ENCODE measurements at places on chromosomes 12 and 14.

DNA sequence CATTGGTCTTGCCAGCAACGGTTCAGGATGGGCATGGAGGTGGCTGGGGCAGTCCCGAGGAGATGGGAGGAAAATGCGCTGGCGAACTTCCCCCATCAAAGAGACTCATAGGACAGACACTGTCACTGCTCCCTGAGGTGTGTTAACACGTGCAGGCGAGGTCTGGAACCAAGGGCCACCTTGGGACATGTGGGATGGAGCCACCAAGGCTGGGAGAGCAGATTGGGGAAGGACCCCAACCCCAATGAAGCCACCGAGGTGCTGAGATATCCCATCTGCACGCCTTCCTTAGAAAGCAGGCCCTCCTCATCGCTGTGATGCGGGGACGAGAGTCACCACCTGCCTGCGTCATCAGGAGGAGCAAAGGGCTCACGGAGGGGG lies 16.9 kb upstream of the BEGAIN start:
- DNase-seq, result no peak

GRCh38 chr12:63224396-63224795 lies 73.4 kb upstream of the AVPR1A start:
- no peak for DNase-seq

GRCh38 chr12:7959701-7960121 lies 23.7 kb upstream of the SLC2A3 start:
- peak; percentile 53 for DNase-seq

DNA sequence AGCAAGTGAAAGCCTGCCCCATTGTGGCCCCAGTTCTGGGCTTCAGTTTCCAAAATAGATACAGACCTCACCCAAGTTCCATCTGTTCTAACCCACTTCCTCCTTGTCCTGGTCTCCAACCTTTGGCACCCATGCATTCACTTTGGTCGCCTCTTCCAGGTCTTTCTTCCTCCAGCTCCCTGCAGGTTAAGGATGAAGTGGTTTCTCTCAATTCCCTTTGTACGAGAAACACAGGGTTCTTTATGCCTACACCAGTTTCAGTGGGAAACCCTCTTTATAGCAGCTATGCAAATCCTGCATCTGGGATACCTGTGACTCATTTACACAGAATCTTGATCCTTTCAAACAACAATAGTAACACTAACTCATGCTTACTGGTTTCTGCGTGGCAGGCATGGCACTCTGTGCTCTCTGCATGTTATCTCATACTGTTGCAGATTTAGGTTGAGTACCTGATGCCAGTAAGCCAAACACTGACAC lies 110.6 kb upstream of the AMIGO2 start:
- DNase-seq, result no peak

GRCh38 chr14:76462330-76462729 lies 86.4 kb downstream of the ESRRB start:
- DNase-seq, result no peak

DNA sequence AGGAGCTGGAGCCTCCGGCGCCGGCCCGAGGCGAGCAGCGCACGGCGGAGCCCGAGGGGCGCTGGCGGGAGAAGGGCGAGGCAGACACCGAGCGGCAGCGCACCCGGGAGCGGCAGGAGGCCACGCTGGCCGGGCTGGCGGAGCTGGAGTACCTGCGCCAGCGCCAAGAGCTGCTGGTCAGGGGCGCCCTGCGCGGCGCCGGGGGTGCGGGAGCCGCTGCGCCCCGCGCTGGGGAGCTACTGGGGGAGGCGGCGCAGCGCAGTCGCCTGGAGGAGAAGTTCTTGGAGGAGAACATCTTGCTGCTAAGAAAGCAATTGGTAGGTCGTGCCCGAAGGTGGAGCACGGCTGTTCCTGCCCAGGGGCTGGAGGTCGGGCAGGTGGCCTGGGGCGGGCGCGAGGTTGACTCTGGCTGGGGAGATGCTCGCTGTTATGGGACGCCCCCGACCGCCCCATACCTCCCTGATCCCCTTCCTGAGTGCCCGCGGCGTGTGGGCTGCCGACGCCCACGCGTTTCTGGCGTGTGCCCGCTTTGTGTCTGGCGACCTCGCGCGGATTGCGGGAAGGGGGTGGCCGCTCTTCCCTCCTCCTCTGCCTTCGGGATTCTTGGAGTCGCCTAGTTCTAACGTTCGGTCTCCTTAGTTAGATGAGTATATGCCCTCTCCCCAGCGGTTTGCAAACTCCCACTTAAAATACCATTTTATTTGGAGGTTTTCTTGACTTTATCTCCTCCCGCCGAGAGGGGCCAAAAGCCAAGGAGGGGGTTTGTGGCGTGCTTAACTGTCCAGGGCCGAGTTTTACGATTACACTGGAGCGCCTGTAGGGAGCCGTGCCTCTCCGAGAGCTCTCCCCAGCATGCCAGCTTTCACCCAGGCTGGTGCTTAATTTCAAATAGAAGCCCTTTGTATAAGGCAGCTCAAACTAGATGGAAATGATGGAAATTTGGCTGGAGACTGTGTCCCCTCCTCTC lies 752 bp downstream of the DACT1 start:
- DNase-seq, result peak; percentile 14

DNA sequence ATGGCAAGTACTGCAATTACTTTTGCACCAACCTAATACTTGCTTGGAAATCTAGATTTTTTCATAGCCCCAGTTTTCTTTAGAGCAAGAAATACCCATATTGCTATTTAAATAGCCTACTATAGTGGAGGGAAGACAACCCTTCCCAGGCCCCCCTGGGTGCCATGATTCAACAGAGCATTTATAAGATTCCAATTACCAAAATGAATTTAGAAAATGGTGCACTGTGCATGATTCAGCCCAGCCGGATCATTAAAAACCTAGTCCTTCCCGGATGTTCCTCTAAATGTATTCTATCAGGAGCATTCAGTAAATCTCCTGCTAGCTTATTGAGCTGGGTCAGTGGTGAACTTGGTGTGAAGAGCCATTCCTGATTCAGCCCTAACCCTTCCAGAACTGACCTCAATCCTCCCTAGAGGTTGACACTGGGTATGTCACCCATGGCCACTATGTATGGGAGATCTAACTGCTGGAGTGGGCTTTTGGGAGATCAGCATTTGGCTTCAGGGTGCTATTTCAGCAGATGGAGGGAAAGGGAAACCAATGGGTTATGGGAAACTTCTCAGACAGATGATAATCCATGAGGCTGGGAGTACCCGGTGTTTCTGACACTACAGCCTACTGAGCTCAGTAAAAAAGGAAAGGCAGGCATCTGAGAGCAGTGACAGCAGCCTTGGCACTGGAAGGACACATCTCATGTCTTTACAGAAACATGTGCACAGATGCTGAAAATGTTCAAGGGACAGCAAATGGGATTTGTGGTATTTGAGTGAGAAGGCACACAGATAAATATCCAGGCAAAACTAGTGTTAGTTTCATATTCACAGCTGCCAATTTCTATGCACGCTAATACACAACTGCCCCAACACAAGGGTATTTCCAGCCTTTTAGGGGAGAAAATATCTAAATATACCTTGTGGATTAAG lies 258.9 kb downstream of the DPF3 start:
- no peak for DNase-seq

DNA sequence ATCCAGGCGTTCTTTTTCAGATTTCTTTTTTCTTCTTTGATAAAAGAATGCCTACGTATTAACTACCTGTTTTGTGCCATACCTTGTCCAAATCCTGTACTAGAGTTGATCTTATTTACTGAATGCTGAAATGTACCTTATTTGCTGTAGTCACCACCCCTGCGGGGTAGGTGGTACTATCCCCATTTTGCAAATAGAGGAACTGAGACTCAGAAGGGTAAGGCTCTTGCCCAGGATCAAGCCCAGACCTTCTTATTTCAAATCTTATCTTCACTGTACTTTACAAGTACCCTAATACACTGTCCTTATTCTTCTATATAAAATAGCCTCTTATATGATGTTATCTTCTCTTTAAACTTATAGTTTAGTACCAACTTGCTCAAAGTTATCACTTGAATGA lies 206.5 kb downstream of the SLC41A2 start:
- no peak for DNase-seq

DNA sequence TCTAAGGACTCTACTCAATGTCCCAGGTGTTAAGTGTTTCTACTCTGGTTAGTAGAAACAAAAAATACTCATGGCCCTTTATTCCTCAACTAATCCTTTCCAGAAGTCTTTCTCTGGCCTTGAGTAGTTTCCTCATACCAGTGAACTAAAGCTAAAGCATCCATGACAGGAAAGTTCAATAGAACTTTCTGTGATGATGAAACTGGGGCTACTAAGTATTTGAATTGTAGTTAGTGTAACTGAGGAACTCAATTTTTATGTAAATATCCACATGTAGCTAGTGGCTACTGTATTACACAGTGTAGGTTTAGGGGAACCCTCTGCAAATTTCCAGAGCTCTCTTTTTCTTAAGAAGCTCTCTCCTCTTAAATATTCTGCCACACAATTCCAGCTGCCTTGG lies 63.7 kb downstream of the R3HDM2 start:
- DNase-seq, result no peak

DNA sequence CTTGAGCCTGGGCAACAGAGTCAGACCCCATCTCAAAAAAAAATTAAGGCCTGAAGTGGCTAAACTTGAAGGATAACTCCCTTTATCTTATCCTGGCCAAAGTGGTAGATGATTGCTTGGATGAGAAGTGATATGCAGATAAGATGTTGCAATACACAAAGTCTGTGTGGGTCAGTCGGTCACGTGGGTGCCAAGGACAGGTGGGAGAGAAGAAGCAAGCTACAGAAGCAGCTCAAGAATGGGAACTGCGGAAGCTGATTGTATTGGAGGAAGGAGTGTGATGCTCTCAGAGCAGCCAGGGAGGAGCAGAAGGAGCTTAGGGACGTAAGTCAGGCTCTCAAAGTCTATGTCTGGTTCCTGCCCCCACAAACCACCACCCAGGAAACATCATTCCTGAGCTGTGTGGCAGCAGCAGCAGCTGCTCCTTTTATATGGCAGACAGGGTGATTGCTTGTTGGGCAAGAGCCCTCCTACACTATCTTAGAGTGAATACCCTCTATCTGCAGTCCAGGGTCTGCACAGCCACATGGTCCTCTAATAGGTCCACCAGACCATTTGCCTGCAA lies 54.5 kb downstream of the ATP2A2 start:
- no peak for DNase-seq

DNA sequence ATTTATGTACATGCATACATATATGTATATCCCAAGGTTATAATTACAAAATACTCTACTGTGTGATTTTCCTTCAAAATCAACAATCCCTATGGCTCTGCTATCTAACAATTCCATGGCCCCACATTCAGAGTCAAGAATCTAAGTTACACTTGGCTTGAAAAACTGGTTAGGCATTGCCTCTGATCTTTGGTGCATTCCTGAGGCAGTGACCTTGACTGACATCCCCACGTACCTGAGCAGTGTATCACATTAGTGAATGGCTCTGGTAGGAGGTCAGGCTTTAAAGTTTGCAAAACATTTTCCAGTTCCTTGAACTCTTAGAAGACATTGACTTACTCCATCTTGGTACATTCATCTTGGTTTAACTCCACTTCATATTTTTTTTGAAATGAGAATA lies 8.5 kb upstream of the STON2 start:
- DNase-seq, result no peak

DNA sequence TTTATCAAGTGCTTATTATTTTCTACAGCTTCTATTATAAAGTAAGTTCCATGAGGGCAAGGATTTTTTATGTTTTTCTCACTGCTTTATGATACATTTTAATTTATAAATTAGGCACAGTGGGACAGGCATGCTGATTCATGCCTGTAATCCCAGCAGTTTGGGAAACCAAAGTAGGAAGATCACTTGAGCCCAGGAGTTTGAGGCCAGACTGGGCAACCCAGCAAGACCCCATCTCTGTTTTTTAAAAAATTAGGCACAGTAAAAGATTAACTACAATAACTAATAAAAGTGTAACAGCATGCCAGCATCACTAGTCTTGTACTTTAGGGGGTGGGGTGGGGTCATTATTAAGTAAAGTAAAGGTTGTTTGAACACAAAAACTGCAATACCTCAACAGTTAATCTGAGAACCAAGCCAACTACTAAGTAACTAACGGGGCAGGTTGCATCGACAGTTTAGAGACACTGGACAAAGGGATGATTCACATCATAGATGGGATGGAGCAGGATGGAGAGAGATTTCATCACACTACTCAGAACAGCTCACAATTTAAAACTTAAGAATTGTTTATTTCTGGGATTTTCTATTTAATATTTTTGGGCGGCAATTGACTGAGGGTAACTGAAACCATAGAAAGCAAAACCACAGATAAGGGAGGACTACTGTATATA lies 119.5 kb downstream of the PLEKHA5 start:
- DNase-seq, result no peak

GRCh38 chr12:110244829-110245228 lies 36.2 kb upstream of the ATP2A2 start:
- DNase-seq, result no peak

DNA sequence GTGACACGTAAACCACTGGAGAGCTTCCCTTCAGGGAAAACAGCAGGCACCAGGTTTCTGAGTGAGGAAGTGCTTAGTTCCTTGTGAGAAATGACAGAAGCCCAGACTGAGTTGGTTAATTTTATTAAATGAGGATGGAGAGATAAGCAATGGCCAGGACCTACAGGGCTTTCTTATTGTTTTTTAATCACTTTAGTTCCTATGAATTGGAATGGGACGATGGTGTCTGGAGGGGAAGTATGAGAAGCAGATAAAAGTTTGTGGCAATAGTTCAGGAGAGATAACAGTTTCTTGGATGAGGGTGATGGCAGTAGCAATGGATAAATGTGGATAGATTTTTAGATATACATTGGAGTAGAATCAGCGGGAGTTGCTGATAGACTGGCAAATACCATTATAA lies 86.5 kb upstream of the PTPRR start:
- DNase-seq, result no peak

- DNase-seq, result no peak
Observed at GRCh38 chr14:99660006-99660566, 15.2 kb downstream of the HHIPL1 start.

DNA sequence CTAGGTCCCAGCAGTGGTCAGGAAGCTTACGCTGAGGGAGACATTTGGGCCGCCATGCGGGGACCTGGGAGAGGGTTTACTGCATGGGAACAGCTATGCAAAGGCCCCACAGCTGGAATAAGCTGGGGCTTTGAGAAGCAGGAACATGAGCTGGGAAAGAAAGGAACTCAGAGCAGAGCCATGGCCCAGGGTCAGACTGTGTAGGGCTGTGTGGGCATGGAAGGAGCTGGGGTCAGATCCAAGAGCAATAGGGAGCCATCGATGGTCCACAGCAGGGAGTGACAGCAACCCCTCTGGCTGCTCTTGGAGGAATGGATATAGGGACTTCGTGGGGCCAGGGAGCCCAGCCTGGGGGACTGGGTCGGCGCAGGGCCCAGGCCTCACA lies 151.6 kb downstream of the ADGRD1 start:
- no peak for DNase-seq

DNA sequence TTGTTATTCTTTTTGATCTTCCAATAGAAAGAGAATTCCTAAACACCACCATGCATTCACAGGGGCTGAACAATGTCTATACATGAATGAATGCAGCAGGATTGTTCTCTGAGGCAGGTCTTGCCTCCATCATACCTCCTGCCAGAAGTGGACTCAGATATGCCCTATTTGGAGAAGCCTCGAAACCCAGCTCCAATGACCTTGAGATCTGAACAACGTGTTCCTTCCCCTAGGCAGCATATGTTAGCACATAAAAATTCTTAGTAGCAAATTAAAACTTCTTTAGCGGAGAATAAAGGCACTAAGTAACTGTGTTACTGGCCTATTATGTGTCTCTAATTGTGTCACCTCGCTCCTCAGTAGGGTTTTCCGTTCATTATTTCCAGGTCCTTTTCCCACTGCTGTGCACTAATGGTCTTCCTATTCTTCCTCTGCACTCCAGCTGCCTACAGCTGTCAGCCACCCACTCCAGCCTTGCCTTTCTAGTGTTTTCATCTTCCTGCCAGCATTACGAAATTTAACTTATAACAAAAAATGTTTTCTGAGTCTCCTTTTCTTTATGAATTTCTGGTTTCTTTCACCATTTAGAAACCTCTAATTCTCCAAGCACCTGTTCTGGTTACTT lies 62.6 kb upstream of the IGF1 start:
- no peak for DNase-seq

Data from stimulated activated CD4-positive, alpha-beta T cell treated with anti-CD3 and anti-CD28 coated beads, Interleukin-12 subunit alpha, Interleukin-12 subunit beta, amount 100 ng/mL, for 24 hours (primary cell).